Activated naive CD4-positive, alpha-beta T cell treated with anti-CD3 and anti-CD28 coated beads, Interleukin-2, amount 50 U/mL, for 16 hours (primary cell): ENCODE measurements at places on chromosomes 1 and 21.

- DNase-seq, result no peak
These were observed 63.9 kb downstream of the OBSCN start for GRCh38 chr1:228271701-228272251.

DNA sequence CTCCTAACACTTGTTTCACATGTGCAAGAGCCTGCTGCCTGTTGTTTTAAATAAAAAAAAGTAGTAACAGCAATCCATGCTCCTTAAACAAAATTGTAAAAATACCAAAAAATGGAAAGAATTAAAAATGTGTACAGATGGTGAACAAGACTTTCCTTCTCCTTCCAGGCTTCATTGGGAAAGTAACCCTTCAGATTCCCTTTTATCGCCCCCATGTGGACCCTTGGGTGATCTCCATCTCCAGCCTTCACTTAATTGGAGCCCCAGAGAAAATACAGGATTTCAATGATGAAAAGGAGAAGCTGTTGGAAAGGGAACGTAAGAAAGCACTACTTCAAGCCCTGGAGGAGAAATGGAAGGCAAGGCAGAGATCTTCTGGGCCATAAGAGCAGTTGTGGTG is 14.2 kb downstream of the VPS13D start:
- DNase-seq, result no peak

DNA sequence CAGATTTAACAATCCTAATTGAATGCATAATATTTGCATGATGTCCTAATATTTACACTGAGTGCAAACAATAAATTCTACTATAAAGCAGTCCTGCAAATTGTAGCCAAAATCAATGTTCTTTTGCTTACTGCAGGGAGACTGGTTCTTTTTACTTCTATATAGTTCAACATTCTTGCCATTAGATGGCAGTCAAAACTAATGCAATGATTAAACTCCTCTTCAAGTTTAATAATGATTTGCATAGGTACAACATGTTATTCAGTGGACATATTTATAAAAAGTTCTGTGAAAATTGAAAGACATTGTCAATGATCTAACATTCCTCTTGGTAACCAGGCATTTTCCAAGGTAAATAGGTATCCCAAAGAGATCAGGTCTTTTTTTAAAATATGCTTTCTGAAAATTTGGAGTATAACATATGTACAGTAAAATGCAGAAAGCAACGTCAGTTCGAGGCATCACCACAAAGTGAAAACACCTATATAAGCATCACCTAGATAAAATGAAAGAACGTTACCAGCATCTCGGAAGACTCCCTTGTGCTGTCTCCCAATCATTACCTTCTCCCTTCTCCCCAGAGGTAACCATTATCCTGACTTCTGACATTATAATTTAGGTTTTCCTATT is 9.8 kb upstream of the FNBP1L start:
- DNase-seq, result no peak

- DNase-seq, result no peak
These were observed 1.6 kb upstream of the QSOX1 start for GRCh38 chr1:180153032-180153431.

DNA sequence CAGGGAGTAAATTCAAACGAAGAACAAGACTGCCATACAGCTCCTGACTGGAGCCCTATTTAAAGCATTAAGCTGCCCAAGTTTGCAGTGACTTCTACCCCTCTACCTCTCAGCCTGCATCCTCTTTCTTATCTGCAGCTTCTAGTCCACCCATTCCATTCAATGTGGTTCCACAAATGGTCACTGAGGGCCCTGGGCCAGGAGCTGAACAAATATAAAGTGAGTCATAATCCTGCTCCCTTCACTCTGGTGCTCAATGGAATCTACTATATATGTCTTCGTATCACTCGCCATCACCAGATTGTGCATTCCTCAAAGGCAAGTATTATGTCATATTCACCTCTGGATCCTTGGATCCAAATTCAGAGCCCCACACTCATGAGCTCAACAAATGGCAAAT is 398.7 kb downstream of the BRINP2 start:
- no peak for DNase-seq

GRCh38 chr1:156475568-156476500 is 24.7 kb downstream of the MEF2D start:
- no peak for DNase-seq

DNA sequence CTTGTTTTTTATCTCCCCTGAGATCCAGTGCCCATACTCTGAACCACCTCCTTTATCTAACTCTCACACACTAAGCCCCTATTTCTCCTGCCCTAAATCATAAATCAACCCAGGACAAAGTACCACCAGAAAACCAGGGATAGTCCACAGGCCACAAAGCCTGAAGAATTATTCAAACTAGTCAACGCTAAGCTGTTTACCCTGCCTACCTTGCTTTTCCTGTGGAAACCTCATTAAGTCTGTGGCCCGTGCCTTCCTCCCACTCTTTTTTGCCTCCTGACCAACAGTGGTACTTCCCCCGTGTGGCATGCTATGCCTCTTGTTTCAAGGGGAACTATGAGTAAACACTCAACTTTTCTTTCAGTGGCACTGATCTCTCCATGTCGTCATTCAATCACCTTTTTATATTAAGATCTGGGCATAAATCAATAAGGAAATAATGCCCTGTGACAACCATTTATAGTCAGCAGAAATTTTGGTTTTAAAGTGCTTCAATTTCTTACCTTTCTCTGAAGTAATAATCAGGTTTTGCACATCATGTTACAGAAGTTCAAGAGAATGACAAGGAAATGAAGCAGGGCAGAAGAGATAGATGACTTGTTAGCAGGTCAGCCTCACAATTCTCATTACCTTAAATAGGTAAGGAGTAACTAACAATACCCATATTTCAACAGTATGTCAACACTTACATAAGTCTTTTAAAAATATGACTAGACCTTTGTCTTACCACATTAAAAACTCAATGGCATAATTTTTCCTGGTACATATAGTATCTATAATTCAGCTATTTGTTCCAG is 32.1 kb downstream of the EYA3 start:
- peak; percentile 58 for DNase-seq
